Heart right ventricle (tissue), 16 donors: ENCODE measurements at places on chromosomes 3 and 15. TPM values are rescaled to one million over a fixed set of nuclear protein-coding genes. Genes with fewer than 3 reads are reported as not detected.

DNA sequence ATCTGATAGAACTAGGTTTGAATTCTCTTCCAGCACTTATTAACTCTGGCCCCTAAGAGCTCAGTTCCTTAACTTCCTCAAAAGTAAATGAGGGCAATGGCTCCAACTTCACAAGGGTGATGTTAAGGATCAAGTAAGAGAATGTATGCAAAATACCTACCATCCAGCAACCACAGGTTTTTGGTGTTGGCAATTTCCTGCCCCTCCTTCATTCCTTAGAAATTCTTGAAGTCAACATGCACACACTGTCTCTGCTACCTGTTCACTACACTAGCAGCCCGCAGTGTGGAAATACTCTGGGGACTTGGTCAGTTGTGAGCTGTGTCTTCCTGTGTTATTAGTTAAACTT lies 5.0 kb downstream of the ZBED2 start:
- DNase-seq: no peak

DNA sequence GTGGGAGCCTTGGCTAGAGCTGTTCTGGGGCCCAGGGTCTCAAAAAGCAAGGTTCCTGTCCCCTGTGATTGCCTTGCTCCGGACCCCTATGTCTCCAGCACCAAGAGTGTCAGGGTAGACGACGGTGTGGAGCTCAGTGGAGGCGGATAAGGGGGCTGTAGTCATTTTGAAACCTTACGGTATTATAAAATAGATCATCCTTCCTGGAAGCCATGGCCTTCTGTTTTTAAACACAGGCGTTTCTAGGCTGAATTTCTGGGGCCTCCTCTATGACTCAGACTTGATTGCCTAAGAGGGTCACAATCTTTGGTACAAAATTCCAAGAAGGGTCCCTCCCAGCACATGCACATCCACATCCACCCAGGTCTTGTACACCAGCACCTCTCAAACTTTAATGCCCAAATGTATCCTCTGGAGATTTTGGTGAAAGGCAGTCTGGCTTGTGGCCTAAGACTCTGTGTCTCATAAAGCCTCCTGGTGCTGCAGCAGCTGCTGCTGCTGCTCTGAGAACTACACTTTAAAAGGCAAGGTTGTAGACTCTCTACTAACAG lies 70.5 kb upstream of the XCR1 start:
- no peak for DNase-seq

DNA sequence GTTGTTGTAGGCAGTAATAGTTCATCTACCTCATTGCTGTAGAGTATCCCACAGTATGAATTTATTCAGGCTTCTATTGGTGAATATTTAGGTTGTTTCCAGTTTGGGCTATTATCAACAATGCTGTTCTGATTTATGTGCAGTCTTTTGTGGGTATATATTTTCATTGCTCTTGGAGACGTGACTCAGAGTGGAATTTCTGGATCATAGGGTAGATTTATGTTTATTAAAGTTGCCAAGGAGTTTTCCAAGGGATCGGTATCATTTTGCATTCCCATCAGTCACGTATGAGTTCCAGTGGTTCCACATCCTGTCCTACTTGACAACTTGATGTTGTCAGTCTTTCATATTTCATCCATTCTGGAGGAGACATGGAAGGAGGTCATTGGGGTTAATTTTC lies 8.4 kb upstream of the HRH1 start:
- no peak for DNase-seq

DNA sequence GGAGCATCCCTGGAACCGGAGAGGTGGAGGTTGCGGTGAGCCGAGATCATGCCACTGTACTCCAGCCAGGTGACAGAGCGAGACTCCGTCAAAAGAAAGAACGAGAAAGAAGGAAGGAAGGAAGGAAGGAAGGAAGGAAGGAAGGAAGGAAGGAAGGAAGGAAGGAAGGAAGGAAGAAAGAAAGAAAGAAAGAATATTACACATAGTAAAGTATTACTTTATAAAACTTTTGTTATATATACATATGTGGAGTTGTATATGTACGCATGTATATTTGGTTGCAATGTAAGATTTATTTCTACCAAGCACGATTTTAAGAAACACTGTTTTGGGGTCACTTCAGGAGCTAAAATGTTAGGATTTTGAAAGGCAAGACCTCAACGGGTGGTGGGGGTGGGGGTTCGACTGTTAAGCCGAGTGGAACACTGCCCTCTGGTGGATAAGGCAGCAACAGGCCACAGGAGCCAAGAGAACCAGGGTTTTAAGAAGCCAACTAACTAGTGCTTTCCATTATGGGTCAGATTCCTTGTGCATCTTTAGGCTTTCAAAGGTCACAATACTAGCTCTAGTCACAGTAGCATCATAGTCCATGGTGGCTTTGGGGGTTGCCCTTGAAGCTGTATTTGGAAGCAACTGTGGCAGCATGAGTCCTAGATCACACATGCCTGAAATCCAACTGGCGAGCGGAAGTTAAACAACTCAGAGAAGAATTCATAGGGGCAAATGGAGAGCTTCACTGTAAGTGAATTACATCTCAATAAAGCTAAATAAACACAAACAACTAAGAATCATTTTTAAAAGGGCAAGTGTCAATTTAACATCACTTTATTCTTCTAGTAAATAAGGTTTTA lies 22.5 kb downstream of the GLB1 start:
- peak; percentile 47 for DNase-seq

CYP8B1 gene
- not detected for polyA plus RNA-seq
